ENCODE measurements at places on chromosomes 11 and 22.

- DNase-seq: no peak
Measured at GRCh38 chr11:36817336-36817965, 219.4 kb upstream of the RAG2 start.

DNA sequence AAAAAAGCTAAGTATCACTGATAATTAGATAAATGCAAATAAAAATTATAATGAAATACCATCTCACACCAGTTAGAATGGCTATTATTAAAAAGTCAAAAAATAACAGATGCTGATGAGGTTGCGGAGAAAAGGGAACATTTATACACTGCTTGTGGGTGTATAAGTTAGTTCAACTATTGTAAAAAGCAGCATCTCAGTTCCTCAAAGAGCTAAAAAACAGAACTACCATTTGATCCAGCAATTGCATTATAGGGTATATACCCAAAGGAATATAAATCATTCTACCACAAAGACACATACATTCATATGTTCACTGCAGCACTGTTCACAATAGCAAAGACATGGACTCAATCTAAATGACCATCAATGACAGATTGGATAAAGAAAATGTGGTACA is 120.3 kb upstream of the ZBED5 start:
- no peak for DNase-seq

DNA sequence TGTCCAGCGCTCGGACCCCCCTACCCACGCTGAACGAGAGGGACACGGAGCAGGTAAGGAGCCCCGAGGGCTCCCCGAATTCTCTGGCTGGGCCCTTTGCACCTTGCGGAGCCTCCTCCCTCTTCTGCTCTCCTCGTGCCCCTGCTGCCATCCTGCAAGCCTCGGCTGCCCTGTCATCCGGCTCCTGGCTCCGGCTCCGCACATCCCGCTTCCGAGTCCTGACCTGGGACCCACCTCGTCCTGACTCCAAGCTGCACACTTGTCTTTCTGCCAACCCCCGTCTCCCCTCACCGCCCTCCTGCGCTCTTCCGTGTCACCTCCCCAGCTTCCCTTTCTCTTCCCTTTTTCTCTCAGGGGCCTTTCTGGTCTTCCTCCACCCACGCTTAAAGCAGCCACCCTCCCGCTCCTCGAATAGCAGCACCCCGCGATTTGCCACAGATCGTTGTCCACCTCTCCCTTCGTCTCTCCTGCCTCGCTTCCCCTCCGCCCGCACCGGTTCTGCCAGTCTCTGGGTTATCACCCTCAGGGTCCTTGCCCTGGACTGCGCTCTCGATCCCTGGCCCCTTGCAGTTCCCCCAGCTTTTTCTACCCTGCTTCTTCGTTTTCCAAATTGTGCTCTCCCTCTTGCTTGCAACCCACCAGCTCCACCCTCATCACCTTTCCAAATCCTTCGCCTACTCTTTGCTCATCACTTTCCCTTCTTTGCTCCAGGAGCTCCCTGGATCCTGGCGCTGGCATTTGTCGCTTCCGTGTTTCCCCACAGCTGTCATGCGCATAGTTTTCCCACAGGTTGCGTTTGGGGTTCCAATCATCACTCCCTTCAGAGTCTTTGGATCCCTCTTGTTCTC is 822 bp downstream of the MARK2 start:
- DNase-seq: peak; percentile 60

- no peak for DNase-seq
Measured at GRCh38 chr11:16356057-16356760, at the start of gene SOX6. SOX6 (minus strand) TSS chr11:16356546; CDS start chr11:16341248, 15,298 bp downstream.
